ENCODE measurements at places on chromosomes 12 and 14.

GRCh38 chr12:31370531-31371255, 44.7 kb upstream of the SINHCAF start:
- DNase-seq, result no peak

- no peak for DNase-seq
Measured at GRCh38 chr12:44960423-44960822, 84.3 kb upstream of the NELL2 start.

DNA sequence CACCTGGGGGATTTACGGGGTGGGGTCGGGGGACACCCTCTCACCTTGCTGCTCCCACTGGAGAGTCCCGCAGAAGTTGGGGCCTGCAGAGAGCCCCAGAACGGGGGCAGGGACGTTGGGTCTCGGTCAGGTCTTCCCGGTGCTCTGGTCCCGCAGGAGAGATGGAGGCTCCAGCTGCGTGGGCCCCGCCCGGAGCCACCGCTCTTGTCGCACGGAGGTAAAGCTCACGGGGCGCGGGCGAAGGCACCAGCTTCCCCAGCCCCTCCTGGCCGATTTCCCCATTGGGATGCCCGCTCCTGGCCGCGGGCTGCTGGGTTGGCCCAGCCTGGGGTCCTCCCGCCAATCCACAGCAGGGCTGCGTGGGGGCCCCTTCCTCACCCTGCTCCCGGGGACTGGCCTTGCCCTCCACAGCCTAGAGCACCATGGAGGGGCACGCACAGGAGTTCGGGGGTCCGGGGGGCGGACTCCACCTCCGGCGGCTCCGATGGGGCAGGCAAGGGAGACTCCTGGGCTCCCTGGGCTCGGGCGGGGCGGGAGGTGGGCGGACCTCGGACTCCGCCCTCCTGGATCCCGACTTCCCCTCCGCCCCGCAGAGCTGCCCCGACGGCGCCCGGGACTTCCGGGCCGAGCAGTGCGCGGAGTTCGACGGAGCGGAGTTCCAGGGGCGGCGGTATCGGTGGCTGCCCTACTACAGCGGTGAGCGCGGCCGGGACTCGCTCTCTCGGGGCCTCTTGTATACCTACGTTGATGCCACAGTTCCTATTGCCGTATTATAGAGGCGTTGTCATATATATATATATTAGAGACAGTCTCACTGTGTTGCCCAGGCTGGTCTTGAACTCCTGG, 8.4 kb downstream of the PAPLN start:
- no peak for DNase-seq

- DNase-seq, result no peak
Measured at GRCh38 chr12:1322821-1323220, 271.6 kb downstream of the FBXL14 start.

GRCh38 chr12:93447555-93448290, 6.0 kb upstream of the UBE2N start:
- DNase-seq, result no peak

Measured in LHCN-M2 (cell line).